DMS53 (cell line): ENCODE measurements at places on chromosomes 11 and 22.

- no peak for DNase-seq
Observed at GRCh38 chr22:19831016-19831415, 23.7 kb downstream of the GNB1L start.

DNA sequence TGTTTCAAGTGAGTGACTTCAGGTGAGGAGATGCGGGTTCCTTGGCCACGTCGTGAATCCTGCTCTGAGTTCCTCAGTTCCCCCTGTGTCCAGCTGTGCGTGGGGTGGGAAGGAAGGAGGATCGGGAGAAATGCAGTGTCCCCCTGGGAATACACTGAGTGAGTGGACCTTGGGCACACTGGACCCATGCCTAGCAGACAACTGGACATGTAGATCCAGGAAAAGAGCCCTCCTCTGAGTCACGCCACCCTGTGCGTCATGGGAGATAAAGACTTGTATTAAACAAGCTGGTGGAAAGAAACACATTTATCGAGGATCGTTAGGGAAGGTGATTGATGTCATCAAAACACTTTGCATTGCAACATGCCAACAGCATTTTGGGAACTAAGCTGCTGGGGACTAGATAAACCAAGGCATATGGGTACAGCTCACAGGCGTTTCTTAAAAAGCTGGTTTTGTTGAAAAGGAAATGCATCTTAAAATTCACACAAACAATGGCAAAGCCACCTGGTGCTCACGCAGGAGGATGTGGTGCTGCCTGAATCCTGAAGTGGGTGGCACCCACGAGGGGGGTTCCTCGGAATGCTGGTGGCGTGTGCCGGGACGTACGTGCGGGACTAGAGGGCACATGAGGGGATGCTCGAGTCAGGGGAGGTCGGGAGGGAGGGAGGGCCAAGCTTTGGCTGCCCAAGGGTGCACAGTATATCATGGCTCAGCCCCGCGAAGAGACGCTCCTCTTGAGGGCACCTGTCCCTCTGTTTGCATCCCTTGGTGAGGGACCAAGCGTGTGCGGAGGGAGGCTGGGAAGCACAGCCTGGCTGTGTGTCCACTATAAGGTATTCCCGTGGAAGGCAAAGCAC is 303.5 kb downstream of the TBC1D22A start:
- no peak for DNase-seq

- DNase-seq, result peak; percentile 73
Observed at GRCh38 chr11:63804259-63804658, 9.0 kb upstream of the SPINDOC start.

- no peak for DNase-seq
Observed at GRCh38 chr11:64918017-64918416, 1.0 kb upstream of the ATG2A start.

DNA sequence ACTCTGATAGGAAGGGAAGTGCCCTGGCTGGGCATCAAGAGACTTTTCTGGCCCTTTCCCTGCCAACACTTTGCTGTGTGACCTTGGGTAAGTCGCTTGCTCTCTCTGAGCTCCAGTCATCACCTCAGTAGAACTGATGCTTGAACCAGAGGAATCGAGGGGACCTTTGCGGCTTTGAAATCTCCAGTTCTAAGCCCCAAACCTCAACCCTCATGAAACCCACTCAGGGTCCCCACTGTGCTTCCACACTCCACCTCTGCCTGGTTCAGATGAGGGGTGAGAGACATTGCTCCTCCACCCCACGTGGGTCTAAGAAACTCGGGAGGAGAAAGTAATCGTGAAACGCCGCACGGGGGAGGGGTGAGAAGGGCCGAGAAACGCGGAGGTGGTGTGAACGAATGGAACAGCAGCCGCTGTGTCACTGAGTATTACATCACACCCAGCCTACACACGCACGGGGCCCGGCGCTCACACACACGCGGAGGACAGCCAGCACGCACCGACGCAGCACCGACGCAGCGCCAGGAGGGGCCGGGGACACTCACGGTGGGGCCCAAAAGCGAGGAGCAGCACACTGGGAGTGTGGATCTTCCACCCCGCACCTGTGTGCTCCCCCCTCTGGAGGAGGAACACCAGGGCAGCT is 4.3 kb downstream of the RTN4RL2 start:
- DNase-seq, result no peak

GRCh38 chr22:43088627-43088983 is 586 bp downstream of the TTLL1 start:
- DNase-seq, result no peak

DNA sequence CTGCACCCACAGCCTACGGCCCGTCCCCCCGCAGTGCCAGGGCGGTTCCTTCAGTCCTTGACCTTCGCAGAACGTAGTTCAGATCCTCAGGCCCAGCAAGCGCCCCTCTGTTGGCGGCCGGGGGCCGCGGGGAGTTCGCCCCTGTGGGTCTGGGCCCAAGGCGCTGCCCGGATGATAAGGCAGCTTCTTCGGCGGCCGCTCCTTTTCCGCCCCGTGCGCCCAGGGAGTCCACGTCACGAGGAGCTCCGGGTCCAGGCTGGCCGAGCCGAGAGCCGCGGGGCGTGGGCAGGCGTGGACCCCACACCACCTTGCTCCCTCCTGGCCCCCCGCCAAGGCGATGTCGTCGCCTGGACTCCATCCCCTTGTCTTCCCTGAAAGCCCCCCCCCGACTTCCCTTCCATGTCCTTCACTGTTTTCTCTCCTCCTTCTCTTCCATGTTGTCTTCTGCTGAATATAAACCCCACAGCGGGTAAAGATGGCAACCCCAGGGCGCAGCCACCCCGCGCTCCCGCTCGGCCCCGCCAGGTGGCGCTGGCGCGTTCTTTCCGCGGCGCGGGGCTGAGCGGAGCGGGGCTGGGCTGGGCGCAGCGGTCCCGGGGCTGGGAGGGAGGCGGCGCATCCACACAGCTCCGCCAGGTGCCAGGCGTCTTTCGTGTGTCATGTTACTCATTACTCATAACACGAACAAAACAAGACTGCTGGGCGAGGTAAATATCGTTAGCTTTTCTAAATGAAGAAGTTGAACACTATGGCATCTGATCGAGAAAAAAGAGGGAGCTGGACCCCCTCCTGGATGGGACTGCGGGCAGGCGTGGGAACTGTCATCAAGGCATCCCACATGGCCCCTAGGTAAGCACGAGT is 321.0 kb downstream of the NTM start:
- peak; percentile 86 for DNase-seq

DNA sequence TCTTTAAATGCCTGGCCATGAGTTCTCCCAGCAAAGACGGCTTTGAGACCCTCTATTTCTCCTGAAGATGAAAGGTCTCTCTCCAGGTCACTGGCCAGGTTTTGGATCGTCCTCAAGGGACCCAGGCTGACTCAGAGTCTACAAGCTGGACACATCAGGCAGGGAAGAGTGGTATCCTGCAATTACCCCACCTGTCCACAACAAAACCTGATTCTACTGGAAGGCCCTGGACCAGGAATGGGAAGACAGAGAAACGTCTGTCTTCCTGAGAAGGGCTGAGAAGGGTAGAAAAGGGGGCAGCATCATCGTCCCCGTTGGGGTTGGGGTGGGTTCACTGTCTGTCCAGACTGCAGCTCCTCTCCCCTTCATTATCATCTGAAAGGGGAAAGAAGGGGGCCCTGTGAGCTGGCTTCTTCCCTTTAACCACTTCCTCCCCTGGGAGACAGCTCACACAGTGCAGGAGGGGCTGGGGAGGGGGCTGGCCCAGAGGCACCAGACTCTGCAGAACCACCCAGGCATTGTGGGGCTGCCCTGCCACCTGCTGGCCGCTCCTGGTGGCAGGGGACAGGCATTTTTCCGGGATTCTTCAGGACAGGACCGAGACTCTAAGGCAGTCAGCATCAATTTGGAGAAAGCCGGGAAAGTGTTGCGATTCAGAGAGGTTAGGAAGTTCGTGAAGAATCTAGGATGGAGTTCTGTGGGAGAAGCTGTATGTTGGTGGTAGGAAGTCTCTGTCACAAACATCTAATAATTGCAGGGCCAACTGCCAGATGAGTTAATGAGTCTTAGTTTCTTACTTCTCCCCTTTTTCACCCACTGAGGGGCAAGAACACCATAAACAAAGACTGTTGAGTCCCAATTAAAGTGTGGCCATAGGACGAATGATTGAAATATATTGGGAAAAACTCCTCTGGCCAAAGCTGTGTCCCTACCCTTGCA is 57.6 kb downstream of the SYN3 start:
- peak; percentile 23 for DNase-seq

GRCh38 chr11:69538854-69539253 is 57.4 kb downstream of the LINC01488 start:
- DNase-seq, result no peak

GRCh38 chr11:73458201-73458600 is 82.0 kb downstream of the RELT start:
- DNase-seq, result no peak

DNA sequence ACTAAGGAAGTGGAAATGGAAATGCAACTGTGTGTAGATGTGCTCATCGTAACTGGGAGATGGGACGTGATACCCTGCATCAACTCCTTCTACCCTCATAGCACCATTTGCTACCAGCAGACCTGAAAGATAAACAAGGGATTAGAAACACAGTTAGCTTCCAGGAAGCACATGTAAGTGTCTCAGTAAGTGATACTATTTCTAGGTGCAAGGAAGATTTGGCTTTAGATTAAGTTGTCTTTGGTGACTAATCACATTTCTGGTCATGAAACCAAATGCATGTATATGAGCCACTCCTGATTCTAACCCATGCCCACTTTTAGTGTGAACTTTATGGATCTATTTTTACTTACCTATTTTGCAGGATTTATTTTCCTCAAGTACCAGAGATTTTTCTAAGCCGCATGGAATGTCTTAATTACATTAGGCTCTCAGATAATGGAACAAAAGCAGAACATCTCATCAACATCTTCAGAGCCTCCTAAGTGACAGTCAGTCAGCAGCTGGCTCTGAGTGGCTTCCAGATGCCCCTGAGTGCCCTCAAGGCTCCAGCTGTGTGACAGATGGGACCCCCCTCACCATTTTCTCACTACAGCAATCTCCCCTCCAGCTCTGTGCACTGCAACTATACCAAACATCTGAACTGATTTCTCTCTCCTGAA is 21.2 kb downstream of the SLC5A12 start:
- peak; percentile 42 for DNase-seq

DNA sequence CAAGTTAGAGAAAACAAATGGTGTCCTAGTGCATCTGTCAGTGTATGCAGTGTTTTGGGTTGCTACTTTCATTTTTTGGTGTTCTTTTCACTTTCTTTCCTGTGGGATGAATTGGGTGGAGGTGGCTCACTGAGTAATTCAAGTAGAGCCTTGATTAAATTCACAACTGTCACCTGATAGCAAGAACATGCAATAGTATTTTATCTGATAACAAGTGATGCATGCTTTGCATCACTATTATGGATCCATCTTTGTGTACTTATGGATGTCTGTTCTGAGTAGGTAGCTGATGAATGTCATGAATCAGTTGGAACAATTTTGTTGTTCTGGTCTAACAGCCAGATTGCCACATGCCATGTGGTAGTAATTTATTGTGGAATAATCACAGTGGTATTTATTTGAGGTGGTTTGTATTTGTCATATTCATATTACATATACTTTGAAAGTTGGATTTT is 87.5 kb downstream of the DDX10 start:
- no peak for DNase-seq

- DNase-seq, result no peak
Observed at GRCh38 chr11:124278261-124278660, 22.1 kb downstream of the OR8G5 start.

GRCh38 chr11:124961972-124962609 is 8.1 kb downstream of the CCDC15 start:
- DNase-seq, result peak; percentile 83

DNA sequence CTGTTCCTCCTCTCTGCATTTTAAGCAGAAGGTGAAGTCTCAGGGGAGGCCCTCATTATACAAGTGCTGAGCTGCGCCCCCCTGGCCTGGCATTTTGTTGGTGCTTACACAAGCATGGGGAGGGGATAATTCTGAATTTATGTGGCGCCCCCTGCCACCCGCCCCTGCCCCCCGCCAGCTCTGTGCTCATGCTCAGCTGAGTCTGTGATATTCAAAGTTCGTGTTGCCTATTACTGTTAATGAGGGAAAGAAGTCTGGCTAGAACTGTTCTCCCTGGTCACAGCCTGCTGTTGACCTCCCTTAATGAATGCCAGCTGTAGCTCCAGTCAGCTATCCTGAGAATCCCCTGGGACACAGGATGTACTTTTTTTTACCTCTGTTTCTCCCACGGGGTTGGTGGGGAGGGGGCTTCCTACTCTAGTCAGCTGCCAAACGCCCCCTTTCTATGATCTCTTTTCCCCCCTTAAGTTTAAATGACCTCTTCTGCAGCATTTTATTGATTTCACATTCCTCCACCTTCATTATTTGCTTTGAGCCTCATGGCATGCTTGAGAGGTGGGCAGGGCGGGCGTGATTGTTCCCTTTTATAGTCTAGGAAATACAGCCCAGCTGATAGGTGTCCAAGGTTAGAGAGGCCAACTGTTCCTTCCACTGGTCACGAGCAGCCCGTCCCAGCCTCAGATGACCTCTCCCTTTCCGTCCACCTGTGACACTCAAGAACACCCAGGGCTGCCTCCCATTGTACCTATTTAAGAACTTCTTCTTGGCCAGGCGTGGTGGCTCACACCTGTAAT is 12.2 kb downstream of the USP2 start:
- DNase-seq, result no peak

GRCh38 chr22:25718135-25718840 is 23.7 kb upstream of the MYO18B start:
- no peak for DNase-seq

- DNase-seq, result no peak
Observed at GRCh38 chr11:110518809-110519514, 89.2 kb downstream of the FDX1 start.

DNA sequence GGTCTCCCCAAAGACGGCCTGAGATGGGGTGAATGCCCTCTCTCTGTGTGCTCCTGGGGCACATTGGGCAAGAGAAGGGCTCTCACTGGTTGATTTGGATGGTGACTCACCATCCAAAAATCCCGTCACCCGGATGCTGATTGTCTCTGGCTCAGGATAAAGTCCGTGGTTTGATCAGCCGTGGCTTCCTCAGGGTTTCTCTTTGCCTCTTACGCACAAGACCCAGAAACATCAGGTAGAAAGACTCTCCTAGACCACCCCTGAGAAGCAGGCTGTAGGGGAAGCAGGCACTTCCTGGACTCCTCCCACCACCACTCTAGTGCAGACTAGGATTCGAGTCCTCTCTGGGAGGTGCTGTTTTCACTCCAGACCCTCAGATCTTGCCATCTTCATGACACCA is 176.1 kb upstream of the NCAM1 start:
- DNase-seq, result peak; percentile 53

GRCh38 chr11:71136095-71136845 is 116.1 kb downstream of the SHANK2 start:
- no peak for DNase-seq

- no peak for DNase-seq
Observed at GRCh38 chr11:122882189-122882856, at the start of gene JHY. Gene JHY (plus strand): TSS chr11:122882759. CDS start chr11:122885850, 3,091 bp downstream.
